ENCODE measurements at places on chromosomes 16 and 17. TPM values are rescaled to one million over a fixed set of nuclear protein-coding genes. Genes with fewer than 3 reads are reported as not detected.

DNA sequence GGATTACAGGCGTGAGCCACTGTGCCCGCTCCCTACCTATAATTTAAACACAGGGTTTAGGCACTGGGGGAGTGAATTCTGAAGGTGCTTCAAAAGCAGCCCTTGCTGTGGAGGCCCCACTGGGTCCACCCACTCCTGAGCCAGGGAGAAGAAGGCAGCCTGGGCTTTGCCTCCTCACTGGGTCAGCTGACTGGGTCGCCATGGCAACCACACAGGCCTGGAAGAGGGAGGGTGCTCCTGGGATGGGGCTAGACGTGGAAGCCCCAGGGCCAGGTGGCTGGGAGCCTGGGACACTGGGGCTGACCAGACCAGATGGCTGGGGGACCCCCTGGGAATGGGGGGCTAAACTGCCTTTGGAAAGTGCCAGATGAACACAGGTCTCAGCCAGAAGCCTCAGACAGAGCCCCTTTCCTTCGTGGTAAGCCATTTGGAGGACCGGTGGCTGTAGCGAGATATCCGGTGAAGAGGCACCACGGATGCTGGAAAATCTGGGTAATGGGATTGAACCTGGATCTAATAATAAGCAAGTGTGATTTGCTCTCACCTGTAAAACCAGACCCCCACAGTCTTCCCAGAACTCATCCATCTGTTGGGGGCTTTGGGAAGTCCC, 32.9 kb downstream of the TRARG1 start:
- no peak overlapping the region for H3K27ac ChIP-seq
- no peaks in the 10 kb centered on the region for H3K4me1 ChIP-seq
- DNase-seq, result no peak
- H3K36me3 ChIP-seq, result no peaks in the 10 kb centered on the region
- H3K27me3 ChIP-seq, result peaks cover 22% of the 10 kb centered on the region

GRCh38 chr17:41724476-41725050, 9.9 kb downstream of the HAP1 start:
- H3K4me3 ChIP-seq, result no peak overlapping the region
- H3K36me3 ChIP-seq, result no peaks in the 10 kb centered on the region
- no peak overlapping the region for H3K27ac ChIP-seq
- H3K4me1 ChIP-seq, result peaks cover 6% of the 10 kb centered on the region

DNA sequence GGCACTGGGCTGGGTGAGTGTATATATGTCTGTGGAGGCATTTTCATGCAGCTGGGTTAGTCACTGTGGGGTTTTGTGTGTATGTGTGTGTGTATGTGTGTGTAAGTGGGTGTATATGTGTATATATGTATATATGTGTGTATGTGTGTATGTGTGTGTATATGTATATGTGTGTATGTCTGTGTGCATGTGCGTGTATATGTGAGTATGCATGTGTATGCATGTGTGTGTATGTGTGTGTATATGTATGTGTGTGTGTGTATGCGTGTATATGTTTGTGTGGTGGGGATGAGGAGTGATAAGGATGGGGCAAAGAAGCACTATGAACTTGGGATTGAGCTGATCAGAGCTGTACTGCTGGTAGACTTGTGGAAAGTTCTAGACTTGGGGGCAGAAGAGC, 29.0 kb upstream of the PLLP start:
- no peaks in the 10 kb centered on the region for H3K36me3 ChIP-seq
- peaks cover 4% of the 10 kb centered on the region for H3K4me1 ChIP-seq
- no peak for DNase-seq
- H3K27ac ChIP-seq, result no peak overlapping the region
- no peaks in the 10 kb centered on the region for H3K27me3 ChIP-seq

DNA sequence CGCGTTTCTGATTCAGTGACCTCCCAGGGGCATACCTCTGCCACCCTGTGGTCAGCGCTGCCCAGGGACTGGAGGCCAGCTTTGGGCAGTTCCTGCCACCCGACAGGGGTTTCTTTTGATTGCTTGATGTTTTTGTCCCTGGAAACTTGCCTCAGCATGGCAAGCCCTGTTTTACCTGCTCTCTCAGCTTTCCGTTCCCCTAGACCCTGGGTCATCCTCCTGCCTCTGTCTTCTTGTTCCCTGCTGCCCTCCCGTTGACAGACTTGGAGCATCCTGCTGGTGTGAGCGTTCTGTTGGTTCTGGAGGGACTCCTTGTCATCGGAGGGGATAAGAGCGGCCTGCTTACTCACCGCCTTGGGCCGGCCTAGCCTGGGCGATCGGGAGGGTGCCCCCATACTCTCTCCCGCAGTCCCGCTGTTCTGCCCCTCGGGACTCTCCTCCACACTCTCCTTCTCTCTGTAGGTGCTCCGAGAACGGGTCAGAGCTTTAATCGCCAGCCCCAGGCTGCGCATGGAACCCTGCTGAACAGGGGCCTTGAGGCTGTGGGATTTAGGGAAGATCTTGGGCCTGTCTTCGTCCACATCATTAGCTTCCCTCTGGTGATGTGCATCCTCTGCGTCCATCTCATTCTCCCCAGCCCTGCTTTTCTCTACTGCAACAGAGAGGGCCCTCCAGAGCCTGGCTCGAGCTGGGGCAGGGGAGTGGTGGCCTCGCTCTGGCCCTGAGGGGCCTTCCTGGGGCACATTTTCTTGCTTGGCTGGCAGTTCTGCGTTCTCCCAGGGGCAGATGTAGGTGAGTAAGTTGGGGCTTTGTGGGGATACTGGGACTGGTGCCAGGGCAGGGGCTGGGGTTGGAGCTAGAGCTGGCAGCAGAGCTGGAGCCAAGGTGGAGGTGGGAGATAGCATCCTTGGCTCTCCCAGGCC, 13.7 kb downstream of the GPR179 start:
- no peaks in the 10 kb centered on the region for H3K27me3 ChIP-seq
- H3K36me3 ChIP-seq, result no peaks in the 10 kb centered on the region
- peaks cover 10% of the 10 kb centered on the region for H3K4me1 ChIP-seq

Gene TMEM238L
- not detected for total RNA-seq

DNA sequence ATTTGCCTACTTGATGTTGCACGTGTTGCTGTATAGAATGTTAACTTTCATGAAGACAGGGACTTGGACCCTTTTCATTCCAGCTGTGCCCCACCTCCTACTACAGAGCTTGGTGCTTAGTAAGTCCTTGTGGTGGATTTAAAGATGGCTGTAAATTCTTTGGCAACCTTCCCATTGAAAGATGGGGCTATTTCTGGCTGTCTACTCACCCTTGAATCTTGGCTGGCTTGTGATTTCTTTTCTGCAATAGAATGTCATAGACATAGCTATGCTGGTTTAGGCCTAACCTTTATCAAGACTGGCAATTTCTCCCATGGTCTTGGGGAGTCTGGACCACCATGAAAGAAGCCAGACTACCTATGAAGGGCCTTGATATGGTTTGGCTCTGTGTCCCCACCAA, 59.0 kb downstream of the ACSM2A start:
- H3K36me3 ChIP-seq, result no peaks in the 10 kb centered on the region
- DNase-seq, result no peak
- no peak overlapping the region for H3K4me3 ChIP-seq
- H3K4me1 ChIP-seq, result no peaks in the 10 kb centered on the region
- no peaks in the 10 kb centered on the region for H3K27me3 ChIP-seq

Data from thymus (tissue), 14 donors.